ENCODE measurements at places on chromosomes 3 and 15.
A peak's percentile ranks its signal among the peaks of the same experiment; 100 is the strongest.

GRCh38 chr15:51955504-51955903 is 16.1 kb downstream of the LEO1 start:
- DNase-seq: no peak

GRCh38 chr3:158768881-158769543 is 32.8 kb upstream of the MFSD1 start:
- DNase-seq: no peak

DNA sequence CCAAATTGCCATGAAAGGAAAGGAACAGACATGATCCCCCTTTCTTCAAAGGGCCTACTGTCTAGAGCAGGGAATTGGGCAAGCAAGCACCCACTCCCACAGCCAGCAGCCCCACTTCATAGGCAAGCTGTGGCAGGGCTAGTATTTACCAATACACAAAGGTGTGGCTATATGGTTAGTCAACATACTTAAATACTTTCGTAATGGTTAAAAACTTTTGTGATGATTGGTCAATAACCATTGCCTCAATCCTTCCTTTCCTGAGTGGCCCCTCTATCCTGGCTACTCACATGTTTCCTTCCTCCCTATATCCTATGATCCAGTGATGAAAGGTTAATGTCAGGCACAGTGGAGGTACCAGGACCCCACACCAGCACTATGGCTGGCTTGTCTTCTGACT is 30.1 kb upstream of the ARL8B start:
- DNase-seq: no peak

- DNase-seq: no peak
Measured at GRCh38 chr3:114389156-114389555, 95.3 kb downstream of the TIGIT start.

DNA sequence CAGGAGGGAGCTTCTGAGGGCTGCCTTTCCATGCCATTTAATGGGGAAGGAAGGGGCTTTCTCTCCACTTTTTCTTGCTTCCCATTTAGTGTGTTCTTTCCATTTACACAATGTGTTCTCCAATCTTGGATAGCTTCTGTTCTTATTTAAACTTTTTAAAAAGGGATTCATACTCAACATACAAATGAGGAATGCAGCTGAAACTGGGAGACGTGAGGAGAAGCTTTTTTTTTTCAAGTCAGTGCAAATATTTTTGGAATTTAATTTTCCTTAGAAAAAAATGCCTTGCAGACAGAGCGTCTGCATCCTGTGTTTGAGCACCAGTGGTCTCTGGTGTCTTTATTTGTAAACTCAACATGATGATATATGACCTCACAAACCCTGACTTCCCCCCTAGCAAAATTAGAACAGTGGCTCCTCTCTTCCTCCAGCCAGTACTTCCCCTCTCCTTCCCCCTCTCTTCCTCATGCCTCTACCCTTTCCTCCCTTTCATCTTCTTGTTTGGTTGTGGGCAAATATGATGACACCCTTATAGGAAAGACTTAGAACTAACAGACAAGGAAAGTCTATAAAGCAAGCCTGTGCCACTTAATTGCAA is 48.1 kb upstream of the PCSK6 start:
- DNase-seq: no peak

- no peak for DNase-seq
Measured at GRCh38 chr3:150097588-150097890, 126.8 kb upstream of the PFN2 start.

GRCh38 chr15:83695246-83695645 is 41.3 kb downstream of the ADAMTSL3 start:
- no peak for DNase-seq

- no peak for DNase-seq
Measured at GRCh38 chr15:70830615-70831014, 23.3 kb downstream of the LARP6 start.

DNA sequence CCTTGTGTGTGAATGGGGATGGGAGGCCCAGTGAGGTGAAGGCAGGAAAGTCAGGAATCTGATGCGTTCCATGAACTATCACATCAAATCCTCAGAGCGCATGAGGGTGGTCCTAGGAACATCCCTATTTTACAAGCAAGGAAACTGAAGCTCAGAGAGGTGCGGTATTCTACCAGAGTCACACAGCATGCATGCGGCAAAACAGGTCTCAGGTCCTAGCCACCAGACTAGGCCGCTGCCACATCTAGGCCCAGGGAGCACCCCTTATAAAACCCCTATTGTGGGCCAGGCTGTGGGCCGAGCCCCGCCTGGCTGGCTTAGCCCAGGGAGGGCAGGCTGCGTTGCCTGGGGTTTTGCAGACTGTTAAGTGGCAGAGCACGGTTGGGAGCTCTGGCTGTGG is 17.9 kb upstream of the GRIP2 start:
- DNase-seq: no peak

DNA sequence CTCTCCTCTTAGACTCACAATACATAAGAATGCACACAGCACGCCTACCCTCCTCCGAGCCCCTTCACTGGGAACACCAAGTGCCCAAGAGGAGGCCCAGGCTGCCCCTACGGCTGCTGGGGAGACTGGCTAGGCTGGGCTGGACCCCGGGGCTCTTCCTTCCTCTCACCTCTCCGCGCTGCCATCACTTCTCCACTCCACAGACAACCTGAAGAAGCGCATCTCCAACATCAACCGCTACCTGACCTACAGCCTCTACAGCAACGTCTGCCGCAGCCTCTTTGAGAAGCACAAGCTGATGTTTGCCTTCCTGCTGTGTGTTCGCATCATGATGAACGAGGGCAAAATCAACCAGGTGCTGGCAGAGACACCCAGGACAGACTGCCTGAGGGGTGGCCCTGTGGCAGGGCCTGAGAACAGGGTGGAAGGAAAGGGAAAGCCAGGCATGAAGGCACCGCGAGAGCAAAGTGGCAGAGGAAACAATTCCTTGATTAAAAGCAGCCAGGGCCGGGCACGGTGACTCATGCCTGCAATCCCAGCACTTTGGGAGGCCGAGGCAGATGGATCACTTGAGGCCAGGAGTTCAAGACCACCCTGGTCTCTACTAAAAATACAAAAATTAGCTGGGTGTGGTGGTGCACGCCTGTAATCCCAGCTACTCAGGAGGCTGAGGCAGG is 51.6 kb downstream of the SEMA3G start:
- peak; percentile 10 for DNase-seq

GRCh38 chr15:58764468-58764867 is 6.6 kb upstream of the MINDY2 start:
- no peak for DNase-seq
